A549 treated with DMSO at 1 μM for 4 hours (cell line): ENCODE measurements at places on chromosomes 13 and 19. TPM values are rescaled to one million over a fixed set of nuclear protein-coding genes. Genes with fewer than 3 reads are reported as not detected.

Gene TMPRSS9
- total RNA-seq, result 0.02 to 0.08 TPM in 2 of 5 replicates, not detected in the others

Gene ZNF625
- total RNA-seq, result not detected in 5 replicates

Gene C5AR1
- 0.74 to 2.1 TPM (median 1.8 TPM) in 5 replicates for total RNA-seq

Gene ZNF675
- 2.8 to 4.1 TPM (median 3.8 TPM) in 5 replicates for total RNA-seq

Gene SIAH3
- not detected in 5 replicates for total RNA-seq

Gene OR4F17
- not detected in 5 replicates for total RNA-seq

Gene SRRM5
- 0.61 to 1.4 TPM (median 0.85 TPM) in 5 replicates for total RNA-seq

Gene ATP4B
- not detected in 5 replicates for total RNA-seq

Gene RAB8A
- total RNA-seq, result 41.0 to 61.3 TPM (median 44.4 TPM) in 5 replicates

Gene IGFL3
- 0.17 to 0.53 TPM (median 0.23 TPM) in 4 of 5 replicates, not detected in the other for total RNA-seq

Gene CBARP
- total RNA-seq, result 2.3 to 4.0 TPM (median 3.7 TPM) in 5 replicates

Gene SIGLEC5
- not detected in 5 replicates for total RNA-seq

Gene CGB5
- 1.0 to 1.6 TPM (median 1.4 TPM) in 5 replicates for total RNA-seq

Gene SULT2A1
- not detected in 5 replicates for total RNA-seq

Gene ANKLE1
- total RNA-seq, result 0.27 to 0.76 TPM (median 0.40 TPM) in 5 replicates

Gene SYT3
- total RNA-seq, result 0.42 to 1.1 TPM (median 0.55 TPM) in 5 replicates
